ENCODE measurements at places on chromosomes 2 and 18.

DNA sequence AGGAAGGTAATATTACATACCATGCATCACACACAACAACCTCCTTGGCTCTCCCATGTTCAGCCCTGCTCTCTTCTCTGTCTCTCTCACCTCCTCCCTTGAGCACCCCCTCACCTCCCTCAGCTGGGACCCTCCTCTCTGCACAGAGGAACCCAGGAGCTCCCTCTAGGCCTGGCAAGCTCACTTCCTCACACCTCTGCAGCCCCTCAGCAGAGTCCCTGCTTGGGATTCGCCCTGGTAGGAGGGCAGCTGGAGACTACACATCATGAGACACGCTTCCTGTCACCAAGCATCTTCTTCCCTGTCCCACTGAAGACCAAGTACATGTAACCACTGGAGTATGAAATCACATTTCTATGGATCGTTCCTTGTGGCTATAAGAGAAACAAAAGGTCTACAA, 51.0 kb downstream of the ADD2 start:
- DNase-seq, result no peak

DNA sequence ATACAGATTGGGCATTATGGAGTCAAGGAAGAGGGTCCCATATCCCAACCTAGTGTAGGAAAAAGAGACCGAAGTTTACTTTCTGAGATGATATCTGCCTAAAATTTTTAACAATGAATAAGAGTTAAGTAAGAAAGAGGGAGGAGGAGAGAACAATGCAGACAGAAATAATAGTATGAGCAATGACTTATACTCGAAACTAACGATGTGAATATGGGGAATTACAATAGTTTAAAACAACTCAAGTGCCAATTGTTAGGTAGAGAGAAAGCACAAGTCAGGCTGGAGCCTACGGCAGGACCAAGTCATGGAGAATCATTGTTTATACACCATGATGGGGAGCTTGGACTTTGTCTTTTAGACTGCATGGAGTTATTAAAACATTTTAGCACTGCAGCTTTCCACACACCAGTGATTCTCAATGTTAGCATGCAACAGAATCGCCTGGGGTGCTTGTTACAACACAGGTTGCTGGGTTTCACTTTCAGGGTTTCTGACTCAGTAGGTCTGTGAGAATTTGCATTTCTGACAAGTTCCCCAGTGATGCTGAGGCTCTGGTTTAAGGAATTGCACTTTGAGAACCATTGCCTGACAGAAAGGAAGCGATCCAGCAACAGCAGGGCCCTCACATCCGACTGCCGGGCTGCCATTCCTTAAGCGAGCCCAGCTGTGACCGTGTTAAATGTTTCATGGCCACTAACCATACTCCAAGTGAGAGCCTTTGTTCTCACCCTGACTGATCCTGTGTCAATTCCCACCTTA, 511.2 kb downstream of the DCDC2C start:
- no peak for DNase-seq

DNA sequence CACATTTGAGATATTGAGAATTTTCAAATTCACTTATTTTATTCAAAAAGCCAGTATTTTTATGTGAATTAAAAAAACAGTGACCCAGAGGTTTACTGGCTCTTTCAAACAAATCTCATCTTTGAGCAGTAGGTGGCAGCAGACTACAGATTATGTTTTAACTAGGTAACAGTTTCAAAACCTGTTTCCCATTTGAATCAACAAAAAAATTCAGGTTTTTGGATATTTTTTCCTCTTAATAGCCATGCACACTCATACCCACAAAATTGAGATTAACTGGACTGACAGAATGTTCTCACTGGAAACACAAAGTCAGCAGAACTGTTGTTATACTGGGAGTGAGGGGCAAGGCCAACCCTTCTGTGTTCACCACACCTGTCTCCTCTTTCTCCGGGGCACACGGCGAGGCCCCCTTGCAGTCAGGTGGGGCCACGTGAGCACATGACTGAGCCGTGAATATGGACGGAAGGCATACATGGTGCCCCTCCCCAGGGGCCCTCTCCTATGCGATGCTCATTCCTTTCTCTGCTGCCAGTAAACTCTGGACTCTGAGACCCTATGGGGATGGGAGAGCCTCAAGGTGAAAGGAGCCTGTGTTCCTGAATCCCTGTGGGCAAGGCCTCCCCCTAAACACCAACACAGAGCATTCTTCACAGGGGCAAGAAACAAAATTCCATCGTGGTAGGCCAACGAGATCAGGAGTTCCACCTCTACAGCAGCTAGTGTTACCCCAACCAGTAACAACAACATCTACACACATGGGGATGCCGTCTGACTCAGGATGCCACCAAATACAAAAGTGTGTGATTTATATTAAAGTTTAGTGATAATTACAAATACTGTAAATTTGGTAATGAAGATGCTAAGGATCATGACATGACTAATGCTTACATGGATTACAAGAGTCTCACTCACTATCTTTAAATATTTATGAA, 80.4 kb downstream of the LPIN2 start:
- DNase-seq, result peak; percentile 77

DNA sequence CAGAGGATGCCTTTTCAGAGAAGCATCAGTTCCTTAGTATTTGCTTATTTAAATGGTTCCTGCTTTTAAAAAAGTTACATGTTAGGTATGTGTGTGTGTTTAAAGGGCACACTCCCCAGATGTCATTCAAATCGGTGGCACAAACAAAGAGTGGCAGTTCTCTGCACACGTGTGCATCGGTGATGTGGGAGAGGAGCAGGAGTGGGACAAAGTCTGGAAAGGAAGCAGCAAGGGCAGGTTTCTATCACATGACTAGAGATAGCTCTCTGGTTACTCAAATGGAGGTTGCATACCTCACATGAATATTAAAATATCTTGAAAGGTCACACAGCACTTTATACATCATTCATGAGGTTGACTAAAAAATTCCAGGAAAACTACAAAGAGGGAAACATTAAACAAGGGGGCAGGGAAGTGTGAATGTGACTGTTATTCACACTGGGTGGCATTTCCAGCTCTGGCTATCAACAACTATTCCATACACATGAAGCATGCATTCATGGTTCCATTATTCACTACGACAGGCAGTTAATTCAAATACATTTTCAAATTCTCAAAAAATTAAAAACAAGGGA, 64.7 kb downstream of the SEPTIN10 start:
- DNase-seq, result no peak

GRCh38 chr18:70366670-70367069, 77.8 kb downstream of the SOCS6 start:
- DNase-seq, result no peak

GRCh38 chr2:149388120-149388816, 57.9 kb downstream of the LYPD6 start:
- DNase-seq, result no peak

DNA sequence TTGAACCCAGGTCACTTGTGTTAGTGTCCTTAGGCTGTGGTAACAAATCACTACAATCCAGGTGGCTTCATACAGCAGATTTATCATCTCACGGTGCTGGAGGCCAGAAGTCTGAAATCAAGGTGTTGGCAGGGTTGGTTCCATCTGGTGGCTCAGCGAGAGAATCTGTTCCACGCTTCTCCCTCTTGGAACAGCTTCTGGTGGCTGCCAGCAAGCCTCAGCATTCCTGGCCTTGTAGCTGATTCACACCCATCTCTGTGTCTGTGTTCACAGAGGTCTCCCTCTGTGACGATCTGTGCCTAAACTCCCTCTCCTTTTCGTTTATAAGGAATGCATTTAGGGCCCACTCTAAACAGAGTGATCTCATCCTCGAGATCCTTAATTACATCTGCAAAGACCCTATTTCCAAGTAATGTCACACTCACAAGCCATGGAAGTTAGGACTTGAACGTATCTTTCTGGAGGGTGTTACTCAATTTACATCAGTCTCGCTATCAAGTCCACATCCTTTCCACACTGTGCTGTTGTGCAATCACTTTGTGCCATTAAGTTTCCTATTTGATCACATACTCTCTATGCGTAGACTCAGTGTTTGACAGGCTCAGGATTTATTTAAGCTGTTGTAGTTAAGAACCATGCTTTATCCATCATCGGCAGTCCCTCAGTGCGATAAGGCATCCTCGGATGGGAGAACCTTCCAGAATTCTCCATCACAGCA, 164.4 kb downstream of the SOCS6 start:
- DNase-seq, result no peak

- no peak for DNase-seq
These were observed 27.4 kb upstream of the CNNM3 start for GRCh38 chr2:96788442-96789244.

DNA sequence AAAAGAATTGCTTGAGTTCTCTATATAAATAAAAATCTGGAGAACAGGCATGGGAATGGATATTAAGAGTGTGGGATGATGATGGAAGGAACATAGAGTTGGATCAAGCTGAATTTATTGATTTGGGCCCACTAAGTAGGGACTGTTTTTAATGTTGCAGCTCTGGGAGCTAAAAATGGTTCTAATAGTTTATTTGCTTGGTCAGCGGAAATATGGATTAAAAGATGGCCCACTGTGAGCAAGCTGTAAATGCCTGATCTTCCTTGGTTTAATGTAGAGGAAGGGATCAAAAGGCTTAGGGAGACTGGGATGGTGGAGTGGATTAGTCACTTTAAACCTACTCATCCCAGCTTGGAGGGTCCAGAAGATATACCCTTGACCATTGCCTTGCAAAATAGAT, 429.4 kb upstream of the NXPH2 start:
- DNase-seq, result no peak

GRCh38 chr2:75310876-75311275, 111.6 kb upstream of the TACR1 start:
- DNase-seq, result no peak

DNA sequence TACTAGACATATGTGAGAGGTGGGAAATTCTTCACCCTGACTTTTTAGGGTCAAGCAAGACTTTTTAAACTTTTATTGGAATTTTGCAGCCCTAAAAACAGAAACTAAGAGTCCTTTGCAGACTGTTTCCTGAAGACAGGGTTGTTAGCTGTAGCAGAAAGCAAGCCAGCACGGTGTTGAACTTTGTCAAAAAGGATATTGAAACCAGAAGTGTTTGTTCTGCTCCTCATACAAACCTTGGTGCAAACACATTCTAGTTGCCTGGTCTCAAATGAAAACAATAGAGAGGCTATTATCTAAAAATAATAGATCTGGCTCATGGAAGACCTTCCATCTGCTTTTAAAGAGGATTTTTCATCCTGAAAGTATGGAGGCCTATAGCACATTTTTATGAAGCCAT, 65.8 kb upstream of the IGFBP5 start:
- no peak for DNase-seq

- DNase-seq, result peak; percentile 7
These were observed 39.3 kb downstream of the TSHZ1 start for GRCh38 chr18:75249672-75250470.

- DNase-seq, result no peak
These were observed 24.8 kb downstream of the GATA6 start for GRCh38 chr18:22194151-22194598.

DNA sequence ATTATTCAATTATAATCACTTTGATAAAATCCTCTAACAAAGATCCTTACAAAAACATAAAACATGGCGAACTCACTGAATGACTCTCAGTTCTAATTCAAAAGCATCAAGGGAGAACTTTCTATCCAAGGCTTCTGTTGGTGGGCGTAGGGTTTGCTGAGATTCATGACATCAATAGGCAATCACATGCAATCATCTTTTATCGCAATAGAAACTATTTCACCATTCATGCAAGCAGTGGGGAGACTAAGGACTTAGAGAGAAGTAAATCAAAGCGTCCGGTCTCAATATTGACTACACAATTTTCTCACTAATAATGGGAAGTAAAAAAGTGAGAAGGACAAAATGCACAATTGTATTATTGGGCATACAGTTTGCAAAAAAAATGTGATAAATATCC, 168.7 kb downstream of the SCG2 start:
- no peak for DNase-seq
